Anterior cingulate cortex (tissue), 58 donors: ENCODE measurements at places on chromosomes 5 and 9.

DNA sequence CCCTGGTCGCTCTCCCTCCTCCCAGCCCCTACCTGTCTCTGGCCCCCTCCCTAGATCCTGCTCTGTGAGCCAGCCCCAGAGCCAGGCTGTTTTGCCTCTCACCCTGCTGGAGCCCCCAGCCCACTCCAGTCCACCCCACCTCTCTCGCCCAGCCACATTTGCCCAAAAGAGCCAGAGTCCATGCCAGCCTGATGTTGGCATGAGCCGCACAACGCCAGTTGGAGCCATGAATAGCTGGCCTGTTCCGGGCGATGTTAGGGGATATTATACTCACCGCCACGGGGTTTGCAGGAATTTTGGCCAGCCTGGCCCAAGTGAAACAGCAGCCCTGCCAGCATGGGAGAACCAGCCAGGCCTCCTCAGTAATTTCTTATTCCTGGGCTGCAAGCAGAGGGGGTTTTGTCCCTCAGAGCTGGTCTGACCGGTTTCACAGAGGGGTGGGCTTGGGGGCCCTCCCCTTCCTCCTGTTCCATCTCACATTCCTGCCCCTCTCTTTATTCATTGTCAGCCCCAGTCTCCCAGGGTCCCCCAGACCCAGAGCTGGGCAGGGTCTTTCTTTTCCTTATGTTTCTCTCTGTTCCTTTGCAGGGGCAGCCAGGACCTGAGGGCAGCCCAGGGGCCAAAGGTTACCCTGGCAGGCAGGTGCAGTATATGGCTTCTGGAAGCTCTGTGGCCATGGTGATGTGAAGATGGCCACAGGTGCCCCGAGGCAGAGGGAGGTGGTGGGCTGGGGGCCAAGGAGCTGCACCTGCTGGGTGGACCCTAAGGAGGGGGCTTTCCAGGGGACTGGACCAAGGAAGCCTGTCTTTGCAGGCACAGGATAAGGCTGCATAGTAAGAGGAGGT lies 50.1 kb downstream of the COL27A1 start:
- peak; percentile 36 for DNase-seq

- no peak for DNase-seq
These were observed 4.5 kb downstream of the MAMDC4 start for GRCh38 chr9:136856541-136857141.

DNA sequence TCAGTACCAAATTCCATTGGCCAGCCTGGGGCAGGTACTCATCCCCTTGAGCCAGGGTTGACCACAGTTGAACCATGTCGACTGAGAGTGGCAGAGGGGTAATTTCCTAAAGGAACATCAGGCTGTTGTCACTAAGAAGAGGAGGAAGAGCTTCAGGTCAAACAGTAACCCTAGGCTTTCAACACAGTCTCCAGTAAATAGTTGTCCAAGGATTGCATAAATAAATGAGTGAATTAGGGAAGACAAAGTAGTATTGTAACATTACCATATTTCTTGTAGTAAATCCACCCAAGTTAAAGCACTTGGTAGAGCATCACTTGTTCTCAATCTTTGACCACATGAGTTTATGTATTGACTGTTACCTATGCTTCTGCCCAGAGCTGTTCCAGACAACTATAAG lies 7.4 kb downstream of the PSAT1 start:
- DNase-seq: no peak

- DNase-seq: peak; percentile 54
These were observed 83.3 kb upstream of the ZBTB43 start for GRCh38 chr9:126721564-126721981.
